ENCODE measurements at places on chromosomes 13 and 19.

DNA sequence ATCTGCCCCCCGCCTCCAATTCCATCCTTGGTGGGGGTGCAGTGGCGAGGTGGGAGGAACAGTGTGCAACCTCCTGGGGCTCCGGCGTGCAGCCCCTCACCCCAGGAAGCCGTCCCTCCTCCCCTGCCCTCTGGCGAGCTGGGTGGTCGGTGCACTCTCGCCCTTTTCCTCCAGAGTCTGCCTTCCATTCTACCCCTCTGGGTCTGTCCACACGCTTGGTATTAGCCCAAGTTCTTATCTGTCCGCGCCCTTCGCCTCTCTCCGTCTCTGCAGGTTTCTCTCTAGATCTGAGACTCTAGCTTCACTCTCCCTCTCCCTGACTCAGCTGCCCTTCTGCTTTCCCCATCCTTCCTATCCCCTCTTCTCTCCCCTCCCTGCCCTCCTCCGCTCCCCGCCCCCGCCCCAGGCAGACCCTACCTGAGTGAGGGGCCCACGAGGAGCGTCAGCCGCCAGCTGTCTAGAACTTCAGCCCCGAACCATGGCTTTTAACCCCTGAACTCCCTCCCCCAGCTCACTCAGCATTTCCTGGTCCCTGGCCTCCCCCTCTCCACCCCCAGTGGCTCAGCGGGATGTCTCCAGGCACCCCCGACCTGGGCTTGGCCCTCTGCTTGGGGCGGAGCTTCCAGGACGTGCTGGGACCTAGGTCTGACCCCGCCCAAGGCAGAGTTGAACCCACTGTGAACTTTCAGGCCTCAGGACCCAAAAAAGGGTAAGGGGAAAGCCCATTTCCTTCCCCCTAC, 499 bp upstream of the KLK13 start:
- no peak for DNase-seq

- DNase-seq: peak; percentile 98
Observed at GRCh38 chr19:32373585-32374295, 28.3 kb downstream of the ZNF507 start.

GRCh38 chr19:13078897-13079541, 23.6 kb downstream of the LYL1 start:
- DNase-seq: peak; percentile 34

DNA sequence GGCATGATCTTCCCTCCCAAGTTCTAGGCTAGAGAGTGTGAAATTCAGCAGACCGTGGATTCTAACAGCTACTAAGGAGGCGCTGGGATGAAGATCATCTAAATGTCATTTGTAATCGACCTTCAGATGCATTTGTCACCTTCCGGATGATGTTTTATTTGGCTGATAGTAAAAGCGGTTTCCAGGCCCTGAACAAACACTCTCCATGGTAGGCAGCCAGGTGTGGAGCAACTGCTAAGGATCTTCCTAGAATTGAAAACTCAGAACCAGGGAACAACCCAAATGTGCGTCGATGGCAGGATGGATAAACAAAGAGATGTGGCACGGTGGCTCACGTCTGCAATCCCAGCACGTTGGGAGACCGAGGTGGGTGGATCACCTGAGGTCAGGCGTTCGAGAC, 107.2 kb upstream of the CACNA1A start:
- DNase-seq: no peak

DNA sequence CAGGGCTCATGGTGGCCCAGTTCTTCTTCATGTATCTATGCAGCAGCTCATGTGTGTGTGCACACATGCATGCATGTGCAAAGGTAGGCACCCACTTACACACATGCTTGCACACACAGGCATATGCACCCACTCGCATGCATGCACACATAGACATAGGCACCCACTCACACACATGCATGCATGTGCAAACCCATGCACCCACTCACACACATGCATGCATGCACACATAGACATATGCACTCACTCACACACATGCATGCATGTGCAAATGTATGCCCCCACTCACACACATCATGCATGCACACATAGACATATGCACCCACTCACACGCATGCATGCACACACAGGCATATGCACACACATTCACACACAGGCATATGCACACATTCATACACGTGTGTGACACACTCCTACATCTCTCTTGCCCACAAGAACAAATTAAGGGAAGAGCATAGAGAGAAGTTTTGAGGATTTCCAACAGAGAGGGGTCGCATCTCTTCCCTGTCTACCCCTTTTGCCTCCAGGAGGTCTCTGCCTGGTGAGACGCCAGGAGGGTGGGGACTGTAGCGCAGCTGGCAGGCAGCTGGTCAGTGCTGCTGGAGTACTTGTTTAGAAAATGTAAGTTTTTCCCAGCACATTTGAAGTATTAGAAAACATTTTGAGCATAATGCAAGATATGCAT, 63.9 kb upstream of the ARHGEF7 start:
- no peak for DNase-seq

DNA sequence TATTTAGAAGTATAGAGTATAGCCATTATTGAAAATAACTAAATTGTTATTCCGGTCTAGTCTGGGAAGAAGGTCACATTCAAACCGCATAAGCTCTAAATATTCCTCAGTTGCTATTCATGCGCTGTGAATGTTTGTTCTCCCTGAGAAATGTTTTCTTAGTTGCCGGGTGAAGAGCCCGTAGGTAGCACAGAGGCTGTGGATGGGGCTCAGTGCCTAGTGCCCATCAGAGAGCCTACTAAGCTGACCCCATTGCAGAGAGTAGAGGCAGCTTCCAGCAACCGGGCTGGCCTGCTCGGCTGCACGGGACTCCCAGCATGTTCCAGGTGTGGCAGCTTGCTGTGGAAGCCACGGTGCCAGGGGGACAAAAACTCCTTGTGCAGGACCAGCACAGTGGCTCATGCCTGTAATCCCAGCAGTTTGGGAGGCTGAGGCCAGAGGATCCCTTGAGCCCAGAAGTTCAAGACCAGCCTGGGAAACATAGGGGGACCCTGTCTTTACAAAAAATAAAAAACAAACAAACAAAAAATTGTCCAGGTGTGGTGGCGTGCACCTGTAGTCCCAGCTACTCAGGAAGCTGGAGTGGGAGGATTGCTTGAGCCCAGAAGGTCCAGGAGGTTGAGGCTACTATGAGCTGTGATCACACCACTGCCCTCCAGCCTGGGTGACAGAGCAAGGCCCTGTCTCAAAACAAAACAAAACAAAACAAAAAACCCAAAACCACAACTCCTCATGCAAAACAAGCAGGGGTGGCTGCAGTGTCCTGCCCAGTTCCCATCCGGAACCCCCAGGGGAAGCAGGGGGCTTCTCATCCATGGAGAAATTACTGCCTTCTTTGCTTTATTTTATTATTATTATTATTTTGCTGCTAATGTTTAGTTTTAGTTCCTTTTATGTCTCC, 82.5 kb downstream of the KCTD15 start:
- DNase-seq: no peak

- no peak for DNase-seq
Observed at GRCh38 chr19:45096700-45097099, 3.7 kb downstream of the PPP1R37 start.

- no peak for DNase-seq
Observed at GRCh38 chr13:52906122-52906903, 57.9 kb upstream of the PCDH8 start.
